CD4-positive, alpha-beta T cell treated with Interferon gamma for 1 hour (primary cell): ENCODE measurements at places on chromosomes 2 and 18.

DNA sequence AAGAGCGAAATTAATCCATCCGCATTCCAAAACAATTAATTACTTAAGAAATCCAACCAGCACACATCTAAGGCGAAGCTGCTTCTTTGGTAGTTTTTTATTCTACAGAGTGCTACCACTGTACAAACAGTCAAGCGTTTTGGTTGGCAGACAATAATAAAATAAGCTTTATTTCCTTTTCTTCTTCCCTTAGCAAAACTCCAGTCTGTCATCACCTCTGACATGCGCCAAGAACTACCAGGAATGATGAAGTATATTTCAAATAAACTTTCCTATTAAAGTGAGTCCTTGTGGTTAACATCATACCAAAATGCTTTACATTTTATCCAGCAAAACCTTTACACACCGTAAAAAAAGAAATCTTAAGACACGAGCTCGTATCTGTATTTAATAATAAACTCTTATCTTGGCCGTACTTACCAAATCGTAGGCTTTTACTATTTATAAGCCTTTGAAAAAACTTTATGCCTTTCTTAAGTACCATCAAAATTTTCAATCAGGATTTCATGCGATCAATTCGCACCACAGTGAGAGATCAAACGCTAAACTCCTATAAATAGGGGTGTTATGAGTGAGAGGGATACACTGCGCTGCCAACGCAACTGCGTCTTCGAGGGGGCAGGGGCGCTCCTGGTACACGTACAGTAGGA is 1.3 kb downstream of the ATL2 start:
- peak; percentile 56 for DNase-seq

GRCh38 chr2:177028296-177028695 is 184.3 kb upstream of the HNRNPA3 start:
- no peak for DNase-seq

GRCh38 chr2:130776550-130776949 is 21.2 kb downstream of the AMER3 start:
- no peak for DNase-seq

GRCh38 chr2:97870396-97870843 is 125.3 kb downstream of the TMEM131 start:
- peak; percentile 18 for DNase-seq

- DNase-seq: no peak
Observed at GRCh38 chr2:55107436-55107835, 57.2 kb upstream of the RTN4 start.

DNA sequence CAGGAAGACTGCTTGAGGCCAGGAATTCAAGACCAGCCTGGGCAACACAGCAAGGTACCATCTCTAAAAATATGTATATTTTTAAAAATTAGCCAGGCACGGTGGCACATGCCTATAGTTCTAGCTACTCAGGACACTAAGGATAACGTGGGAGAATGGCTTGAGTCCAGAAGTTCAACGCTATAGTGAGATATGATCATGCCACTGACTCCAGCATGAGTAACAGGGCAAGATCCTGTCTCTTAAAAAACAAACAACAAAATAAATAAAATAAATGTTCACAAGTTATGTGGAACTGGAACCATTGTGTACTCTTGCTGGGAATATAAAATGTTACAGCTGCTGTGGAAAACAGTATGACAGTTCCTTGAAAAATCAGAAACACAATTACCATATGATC is 47.2 kb downstream of the USP34 start:
- no peak for DNase-seq

DNA sequence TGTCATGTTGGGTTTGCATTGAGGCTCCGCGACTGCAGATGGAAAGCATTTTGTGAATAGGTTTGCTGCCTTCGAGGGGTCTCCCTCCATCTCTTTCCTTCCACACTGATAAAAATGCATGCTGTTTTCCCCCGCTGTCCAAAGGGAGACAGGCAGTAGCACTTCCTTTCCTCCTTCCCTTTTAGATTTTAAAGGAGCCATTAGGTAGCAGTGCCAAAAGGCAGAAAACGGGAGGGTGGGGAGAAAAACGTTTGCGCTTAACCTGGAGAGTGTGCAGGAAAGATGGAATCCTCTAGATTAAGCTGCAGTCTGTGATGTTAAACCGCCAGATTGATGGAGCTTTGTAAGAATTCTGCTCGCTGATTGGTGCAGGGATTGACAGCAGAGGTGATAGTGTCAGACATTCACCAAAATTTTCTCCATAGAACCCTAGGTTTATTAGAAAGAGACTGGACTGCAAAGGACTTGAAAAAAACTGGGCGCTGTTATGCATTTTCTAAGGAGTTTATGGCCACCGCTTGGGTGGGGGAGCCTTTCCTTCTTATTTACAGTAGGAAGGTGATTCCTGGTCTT is 688 bp downstream of the MAPRE2 start:
- DNase-seq: no peak

DNA sequence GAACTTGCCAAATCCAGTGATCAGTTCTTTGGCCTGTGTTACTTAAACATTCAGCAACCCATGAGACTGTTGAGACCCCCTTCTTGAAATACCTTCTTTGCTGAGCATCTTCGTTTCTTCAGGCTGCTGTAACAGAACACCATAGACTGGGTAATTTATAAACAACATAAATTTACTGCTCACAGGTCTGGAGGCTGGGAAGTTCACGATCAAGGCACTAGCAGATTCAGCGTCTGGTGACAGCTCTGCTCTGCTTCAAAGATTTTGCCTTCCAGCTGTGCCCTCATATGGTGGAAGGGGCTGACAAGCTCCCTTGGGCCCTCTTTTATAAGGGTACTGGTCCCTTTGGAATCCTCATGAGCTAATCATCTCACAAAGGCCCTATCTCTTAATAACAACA is 28.8 kb upstream of the TSPYL6 start:
- no peak for DNase-seq

- DNase-seq: no peak
Observed at GRCh38 chr2:8593243-8593642, 88.6 kb upstream of the ID2 start.

GRCh38 chr18:22113144-22113844 is 56.1 kb upstream of the GATA6 start:
- DNase-seq: no peak

GRCh38 chr2:236214376-236214995 is 46.3 kb upstream of the GBX2 start:
- DNase-seq: no peak

DNA sequence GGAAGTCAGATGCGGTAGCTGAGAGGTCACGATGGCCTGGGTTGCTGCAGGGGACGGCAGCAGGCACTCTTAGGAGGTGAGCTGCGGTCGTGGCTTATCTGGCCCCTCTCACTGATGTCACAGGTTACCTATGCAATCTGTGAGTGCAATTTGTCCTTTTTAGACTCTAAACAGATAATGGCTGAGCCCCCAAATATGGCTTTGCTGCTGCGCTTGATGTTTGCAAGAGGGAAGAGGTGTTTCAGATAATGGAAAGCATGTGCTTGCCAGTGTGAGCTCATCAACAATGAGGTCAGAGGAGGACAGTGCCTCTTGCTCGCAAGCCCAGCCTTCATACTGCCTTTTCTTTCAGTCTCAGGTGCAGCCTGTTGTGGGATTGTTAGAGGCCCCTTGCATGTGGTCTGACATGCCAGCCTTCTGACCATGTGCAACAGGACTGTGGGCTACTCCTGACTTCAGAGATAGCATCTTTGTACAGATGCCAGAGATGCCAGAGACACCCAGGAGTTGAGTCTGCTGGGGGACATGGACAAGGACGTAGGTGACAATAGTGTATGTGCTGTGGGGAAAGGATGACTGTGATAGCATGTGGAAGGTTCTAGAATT is 151.3 kb downstream of the TANC1 start:
- no peak for DNase-seq

DNA sequence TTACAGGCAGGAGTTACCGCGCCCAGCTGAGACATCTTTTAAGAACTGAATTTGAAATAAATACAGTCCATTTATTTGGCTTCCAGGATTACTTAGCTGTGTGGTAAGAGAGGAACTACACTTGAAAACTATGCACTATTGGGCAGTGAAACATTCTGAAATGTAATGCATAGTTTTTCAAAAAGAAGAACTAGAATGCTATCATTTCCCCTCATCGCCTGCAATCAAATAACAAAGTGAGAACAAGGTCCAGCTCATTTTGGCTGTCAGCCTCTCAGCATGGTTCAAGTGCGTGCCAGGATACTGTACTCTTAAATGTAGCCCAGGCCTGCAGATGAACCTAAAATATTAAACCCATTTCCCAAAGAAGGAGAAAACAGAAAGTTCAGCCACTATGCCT is 76.6 kb upstream of the ARL5A start:
- DNase-seq: no peak

DNA sequence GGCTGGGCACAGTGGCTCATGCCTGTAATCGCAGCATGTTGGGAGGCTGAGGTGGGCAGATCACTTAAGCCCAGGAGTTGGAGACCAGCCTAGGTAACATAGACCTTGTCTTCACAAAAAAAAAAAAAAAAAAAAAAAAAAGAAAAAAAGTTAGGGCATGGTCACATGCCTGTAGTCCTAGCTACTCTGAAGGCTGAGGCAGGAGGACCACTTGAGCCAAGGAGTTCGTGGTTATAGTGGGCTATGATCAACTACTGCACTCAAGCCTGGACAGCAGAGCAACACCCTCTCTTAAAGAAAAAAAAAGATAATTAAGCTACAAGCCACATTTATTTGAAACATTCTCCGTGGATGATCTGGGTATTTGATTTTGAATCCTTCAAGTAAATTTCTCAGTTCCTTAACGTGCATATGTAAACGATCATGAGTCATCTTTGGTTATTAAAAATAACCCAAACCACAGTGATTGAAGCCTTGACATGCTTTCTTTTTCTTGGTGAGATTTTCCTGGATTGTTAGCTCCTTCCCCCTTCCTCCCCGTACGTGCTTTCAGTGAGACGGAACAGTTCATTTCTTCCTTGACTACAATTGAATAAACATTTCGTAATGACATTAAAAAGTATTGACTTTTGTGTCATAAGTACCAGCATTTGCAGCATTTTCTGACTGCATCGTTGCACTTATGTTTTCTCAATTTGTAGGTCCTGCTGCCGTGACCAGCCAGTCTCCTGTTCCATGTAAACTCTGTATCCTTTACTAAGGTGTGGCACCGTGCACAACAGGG is 20.3 kb downstream of the RMC1 start:
- DNase-seq: no peak

- no peak for DNase-seq
Observed at GRCh38 chr18:50193796-50194630, 934 bp downstream of the MYO5B start.

DNA sequence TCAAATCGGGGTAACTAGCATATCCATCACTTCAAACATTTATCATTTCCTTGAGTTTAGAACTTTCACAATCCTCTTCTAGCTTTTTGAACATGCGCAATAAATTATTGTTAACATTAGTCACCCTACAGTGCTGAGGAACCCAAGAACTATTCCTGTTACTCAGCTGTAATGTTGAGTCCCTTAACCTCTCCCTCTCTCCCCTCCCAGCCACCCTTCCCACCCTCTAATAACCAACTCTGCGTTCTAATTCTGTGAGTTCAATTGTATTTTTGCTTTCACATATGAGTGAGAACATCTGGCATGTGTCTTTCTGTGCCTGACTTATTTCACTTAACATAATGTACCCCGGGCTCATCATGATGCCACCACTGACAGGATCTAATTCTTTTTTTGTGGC is 78.6 kb upstream of the RANBP2 start:
- no peak for DNase-seq

DNA sequence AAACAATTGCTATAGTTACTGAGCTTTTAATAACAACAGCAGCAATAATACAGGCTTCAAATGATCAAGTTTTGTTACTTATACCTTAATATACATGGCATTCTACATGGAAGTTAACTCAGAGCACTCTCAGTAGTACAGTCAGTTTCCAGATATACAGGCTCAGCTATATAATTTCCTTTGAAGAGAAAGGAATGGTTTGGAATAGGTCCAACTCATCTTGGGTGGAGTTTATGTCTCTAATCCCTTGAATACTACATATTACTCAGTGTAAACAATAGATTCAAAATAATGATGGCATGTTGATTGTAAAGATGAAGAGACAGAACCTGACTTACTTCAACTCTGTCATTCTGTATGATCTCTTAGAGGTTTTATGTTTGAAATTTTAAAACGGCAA is 174.9 kb downstream of the EPHA4 start:
- DNase-seq: no peak

GRCh38 chr2:48435909-48436308 is 94.0 kb upstream of the STON1 start:
- no peak for DNase-seq

- DNase-seq: no peak
Observed at GRCh38 chr2:233062946-233063268, 2.8 kb downstream of the INPP5D start.

DNA sequence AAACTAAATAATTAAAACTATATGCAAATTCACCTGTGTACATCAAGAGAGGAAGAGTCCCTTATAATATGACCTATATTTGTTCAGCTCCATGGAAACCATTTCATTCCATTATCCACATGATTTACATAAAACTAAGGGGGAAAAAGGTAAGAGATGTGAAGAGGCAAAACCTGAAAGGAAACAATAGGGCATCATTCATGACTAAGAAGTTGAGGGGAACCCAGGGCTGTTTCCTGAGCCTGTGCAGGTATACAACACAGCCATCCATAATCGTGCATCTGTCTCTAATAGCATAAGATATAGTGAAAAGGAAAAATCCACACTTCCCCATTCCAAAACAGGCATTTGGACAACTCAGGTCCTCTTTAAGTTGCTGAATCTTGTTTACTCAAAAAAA is 151.3 kb downstream of the NR4A2 start:
- DNase-seq: no peak

DNA sequence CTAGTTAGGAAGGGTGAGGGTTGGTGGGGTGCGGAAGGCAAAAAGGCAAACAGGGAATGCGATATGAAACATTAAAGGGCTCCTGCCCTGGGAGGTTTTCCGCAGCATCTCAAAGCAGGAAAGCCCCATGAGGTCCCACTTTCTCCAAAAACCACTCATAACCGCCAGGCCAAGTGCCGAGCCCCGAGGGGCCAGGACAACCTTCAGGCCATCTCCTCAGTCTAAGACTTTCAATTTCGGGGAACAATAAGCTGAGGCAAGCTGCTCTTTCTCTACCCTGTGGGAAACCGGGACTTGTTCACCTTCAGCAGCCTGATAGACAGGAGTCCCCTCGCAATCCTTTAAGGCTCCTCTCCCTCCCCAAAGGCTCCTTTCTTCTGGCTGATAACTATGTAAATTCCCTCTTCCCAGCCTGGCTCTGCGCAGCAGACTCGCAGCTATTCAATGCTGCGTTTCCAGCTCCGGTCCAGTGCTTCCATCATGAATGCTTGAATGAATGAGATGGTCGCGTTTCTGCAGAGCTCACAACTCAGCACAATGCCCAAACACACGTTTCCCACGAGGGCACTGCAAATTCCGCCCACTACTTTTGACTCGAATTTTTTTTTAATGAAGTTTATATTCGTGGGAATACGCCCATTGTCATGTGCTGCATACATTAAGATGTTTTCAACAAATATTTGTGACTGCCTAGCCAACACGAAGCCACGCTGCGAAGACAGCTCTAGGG is 1.4 kb downstream of the LAMA1 start:
- DNase-seq: no peak

- DNase-seq: no peak
Observed at GRCh38 chr2:241458687-241459086, 49.7 kb downstream of the STK25 start.

- DNase-seq: no peak
Observed at GRCh38 chr2:122885436-122885835, 1130.0 kb downstream of the TSN start.

- no peak for DNase-seq
Observed at GRCh38 chr2:32958821-32959220, 12.1 kb downstream of the LTBP1 start.
